Tongue (tissue), 3 donors: ENCODE measurements at places on chromosomes 4 and X. TPM values are rescaled to one million over a fixed set of nuclear protein-coding genes. Genes with fewer than 3 reads are reported as not detected.

AADAT gene
- total RNA-seq = 7.3 TPM

ZNF81 gene
- 12.1 TPM for total RNA-seq

GPR143 gene
- not detected for total RNA-seq

DNA sequence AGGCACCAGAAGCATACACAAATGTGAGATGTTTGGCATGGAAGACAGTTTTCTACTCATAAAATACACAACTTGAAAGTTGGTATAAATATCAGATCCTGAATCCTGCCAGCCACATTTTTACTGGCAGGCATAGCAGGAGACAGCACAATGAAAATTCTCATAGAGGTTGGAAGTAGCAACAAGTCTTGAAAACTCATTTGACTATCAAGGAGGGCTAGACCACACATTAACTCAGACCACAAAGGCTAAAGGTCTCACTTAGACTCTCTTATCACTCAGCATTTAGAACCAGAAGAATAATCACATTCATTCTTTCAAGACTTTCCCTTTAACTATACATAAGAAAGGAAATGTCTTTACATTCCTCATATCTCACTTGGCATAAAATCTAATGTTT lies 56.5 kb downstream of the SORBS2 start:
- no peak for DNase-seq

DNA sequence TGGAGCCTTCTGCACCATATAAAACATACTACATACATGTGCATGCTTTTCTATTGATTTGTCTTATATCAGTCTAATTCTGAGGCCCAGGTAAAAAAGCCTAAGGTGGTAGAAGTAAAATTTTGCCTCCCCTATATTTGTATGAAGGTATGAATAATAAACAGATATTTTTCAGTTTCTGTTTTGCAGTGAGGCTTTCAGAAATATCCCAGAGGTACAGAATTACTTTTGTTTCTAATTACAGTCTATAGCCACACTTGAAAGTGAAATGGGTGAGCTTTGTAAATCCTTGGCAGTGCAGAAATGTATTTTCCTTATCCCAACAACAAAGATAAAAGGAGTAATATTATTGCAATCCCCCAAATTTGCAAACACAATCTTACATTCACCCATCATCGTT lies 59.5 kb downstream of the DDX60 start:
- DNase-seq = no peak

DNA sequence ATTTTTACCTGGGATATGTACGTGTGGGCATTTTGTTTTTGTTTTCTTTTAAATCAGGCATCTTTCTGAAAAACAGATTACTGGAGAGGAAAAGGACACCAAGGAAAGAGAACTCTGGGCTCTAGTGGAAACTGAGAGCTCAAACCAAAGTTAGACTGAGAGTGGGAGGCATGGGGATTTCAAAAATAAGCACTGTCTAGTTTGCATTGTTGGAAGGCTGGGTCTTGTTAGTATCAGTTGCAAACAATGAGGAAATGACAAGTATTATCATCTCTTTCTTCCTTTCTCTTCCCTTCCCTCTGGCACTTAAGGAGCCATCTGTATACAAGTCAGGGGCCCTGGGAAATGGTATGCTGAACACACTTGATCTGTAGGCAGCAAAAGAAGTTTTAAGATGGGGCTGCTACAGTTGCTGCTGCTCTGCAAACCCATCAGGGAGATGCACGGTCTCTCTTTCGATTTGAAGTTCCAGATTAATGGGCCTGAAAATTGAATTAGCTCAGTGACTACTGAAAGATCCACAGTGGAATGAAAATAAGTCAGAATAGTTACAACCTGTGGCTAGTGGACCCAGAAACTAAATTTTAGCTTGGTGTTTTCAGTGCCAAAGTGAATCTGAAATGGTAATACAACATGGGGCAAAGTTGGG lies 48.0 kb upstream of the GRXCR1 start:
- no peak for DNase-seq

GRCh38 chr4:44210750-44211149 lies 237.9 kb downstream of the KCTD8 start:
- no peak for DNase-seq

AREG gene
- 2.7 TPM for total RNA-seq

DNA sequence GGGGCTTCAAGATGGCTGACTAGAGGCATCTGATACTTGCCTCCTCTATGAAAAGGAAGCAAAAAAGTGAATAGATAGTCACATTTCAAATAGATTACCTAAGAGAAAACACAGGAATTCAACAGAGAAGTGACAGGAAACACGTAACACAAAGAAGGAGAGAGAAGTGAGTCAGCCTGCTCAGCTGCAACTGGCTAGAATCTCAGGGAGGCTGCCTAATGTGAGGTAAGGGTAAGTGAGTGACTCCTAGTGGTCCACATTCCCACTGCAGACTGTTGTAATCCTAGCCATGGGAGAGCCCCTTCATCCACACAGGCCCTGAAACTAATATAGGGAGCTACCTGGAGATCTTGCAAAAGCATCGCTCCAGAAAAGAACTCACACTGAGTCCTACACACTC lies 179.2 kb downstream of the SLC7A11 start:
- no peak for DNase-seq

- DNase-seq = no peak
These were observed 16.2 kb downstream of the DGKQ start for GRCh38 chr4:957231-957580.

KLHL4 gene
- total RNA-seq = 3.9 TPM

DNA sequence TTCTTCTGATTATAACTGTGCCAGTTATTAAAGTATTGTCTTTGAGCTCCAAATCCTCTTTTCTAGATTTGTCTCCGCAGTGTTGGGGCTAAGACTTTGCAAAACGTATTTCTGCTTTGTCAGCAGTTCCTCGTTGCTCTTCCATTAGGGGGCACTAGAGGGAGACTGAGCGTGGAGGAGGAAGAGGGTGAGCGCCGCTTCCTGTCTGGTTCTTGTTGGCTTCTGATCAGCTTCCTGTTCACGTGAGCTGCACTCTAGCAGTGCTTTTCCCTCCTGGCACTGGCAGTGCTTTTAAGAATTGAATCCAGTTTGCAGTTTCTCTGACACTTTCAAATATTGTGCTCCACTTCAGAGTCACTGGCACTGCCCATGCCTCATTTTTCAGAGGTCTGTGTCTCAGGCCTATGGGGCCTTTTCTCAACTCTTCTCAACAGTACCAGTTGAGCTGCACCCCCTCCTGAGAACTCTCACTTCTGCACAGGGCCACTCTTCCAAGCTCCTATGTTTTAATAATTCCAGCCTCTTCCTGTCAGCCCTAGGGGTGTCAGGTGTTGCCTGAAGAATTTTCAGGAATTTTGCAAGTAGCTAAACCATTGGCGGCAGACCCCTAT lies 54.4 kb upstream of the LCORL start:
- no peak for DNase-seq

L1CAM gene
- 17.5 TPM for total RNA-seq

DNA sequence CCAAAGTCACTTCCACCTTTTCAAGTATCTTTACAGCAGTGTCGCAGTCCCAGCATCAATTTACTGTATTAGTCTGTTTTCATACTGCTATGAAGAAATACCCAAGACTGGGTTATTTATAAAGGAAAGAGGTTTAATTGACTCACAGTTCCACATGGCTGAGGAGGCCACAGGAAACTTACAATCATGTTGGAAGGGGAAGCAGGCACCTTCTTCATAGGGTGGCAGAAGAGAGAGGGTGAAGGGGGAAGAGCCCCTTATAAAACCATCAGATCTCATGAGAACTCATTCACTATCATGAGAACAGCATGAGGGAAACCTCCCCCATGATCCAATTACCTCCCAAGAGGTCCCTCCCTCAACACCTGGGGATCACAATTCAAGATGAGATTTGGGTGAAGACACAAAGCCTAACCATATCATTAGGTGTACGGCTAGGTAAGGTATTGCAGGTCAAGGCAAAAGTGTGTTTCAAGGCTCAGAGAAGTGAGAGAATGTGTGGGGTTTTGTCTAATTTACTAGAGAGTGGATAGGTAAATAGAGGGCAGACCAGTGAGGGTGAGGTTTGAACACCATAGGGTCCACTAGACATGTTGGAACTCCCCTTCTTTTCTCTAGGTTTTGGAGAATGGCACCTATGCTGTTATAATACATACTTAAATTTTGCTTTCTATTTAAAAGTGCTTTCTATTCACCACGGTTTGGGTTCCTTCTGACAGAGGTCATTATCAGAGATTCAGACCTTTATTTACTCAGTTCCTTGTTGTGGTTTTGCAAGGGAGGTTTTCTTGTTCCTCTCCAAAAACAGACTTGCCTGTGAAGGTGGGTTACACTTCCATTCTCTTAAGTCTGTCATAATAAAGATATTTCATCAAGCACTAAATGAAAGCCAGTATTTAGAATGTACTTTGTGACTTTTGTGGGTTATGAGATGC lies 186.6 kb downstream of the CPEB2 start:
- DNase-seq = no peak

- DNase-seq = no peak
These were observed 112.2 kb downstream of the IL13RA2 start for GRCh38 chrX:114905251-114905650.

STOX2 gene
- 37.6 TPM for total RNA-seq

- peak; percentile 41 for DNase-seq
These were observed 101.6 kb upstream of the MID1IP1 start for GRCh38 chrX:38699696-38700095.

DNA sequence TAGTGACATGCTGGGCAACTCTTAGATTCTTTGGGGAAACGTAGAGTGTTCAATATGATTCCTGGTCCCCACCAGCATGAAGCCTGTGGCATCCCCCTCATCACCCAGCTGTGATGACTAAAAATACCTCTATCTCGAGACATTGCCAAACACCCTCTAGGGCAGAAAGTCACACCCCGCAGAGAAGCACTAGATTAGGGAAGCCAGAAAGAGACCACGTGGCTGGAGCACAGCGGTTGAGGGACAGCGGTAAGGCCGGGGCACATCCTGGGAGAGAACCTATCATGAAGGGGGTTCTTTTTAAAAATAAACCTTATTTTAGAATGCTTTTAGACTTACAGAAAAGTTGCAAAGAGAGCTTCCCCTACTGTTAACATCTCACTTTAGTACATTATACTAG lies 11.0 kb downstream of the FAT1 start:
- no peak for DNase-seq

MAGEC2 gene
- not detected for total RNA-seq

DNA sequence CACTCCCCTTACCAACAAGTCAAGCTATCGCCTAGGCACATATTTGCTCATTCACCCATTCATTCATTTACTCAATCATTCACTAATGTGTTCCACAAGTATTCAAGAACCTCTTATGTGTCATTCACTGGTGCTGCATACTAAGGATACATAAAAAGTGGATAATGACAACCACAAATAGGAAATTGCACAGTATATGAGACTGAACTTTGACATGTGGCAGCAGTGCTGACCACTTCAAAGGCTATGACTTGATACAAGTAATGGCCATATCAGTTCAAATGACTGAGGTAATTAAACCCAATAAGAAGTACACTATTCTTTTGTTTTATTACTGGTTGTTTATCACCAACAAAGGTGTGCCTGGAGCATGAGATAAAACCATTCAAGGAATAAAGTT lies 282.5 kb downstream of the KLHL13 start:
- DNase-seq = no peak

LGI2 gene
- 16.9 TPM for total RNA-seq

GRCh38 chr4:147052361-147052760 lies 106.7 kb upstream of the TTC29 start:
- no peak for DNase-seq

DNA sequence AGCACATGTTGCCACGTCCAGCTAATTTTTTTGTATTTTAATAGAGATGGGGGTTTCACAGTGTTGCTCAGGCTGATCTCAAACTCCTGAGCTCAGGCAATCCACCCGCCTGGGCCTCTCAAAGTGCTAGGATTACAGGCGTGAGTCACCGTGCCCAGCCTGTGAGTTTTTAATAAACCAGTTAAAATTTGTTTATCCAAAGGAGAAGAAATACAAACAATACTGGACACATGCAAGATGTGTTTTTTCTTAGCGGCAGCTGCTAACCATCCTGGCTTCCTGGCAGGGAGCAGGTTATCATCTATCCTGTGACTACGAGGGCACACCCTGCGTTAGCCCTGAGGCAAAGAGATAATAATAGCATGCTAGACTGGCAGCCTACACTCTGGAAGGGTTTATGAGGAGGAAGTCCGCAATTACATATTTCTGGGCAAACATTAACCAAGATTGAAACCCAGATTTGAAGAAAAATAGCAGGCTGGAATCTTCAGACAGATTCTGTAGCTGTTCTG lies 191.4 kb downstream of the SPRY1 start:
- DNase-seq = peak; percentile 62
